ENCODE measurements at places on chromosomes 6 and 20. TPM values are rescaled to one million over a fixed set of nuclear protein-coding genes. Genes with fewer than 3 reads are reported as not detected.

DNA sequence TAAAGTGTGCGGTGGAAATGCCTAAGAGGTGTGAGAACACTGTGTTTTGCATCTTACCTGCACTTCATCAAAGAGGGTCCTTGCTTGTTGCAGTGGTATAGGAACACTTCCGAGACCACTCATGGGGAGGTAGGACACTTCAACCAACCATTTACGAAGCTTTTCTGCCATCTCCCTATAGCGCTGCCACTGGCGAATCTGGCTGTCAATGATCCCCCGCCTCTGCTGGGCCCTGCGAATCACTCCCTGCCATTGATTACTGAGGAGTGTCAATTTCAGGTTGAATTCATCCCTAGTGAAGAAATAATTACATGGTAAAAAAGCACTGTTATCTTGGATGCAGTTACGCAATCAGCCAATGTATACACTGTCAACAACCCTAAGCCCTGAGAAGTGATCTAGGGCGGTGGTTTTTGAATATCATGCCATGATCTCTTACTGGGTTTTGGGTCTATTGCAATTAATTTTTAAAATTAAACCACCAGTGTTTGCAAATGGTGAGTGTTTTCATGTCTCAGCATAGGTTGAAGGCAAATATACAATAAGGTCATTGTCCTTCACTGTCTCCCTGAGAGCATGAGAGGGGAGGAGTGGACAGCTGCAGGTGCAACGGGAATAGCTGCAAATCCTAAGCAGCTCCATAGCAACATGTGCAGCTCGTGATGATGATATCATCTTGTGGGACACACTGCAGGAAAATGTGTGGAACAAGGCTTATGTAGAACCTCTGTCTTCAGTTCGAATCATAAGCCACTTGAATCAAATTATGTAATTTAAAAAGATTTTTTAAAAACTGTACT, 400.6 kb downstream of the ESR1 start:
- H3K27me3 ChIP-seq: no peaks in the 10 kb centered on the region
- H3K36me3 ChIP-seq: peaks cover 52% of the 10 kb centered on the region
- no peak for DNase-seq
- no peak overlapping the region for H3K4me3 ChIP-seq
- H3K27ac ChIP-seq: no peak overlapping the region
- H3K4me1 ChIP-seq: no peaks in the 10 kb centered on the region

DNA sequence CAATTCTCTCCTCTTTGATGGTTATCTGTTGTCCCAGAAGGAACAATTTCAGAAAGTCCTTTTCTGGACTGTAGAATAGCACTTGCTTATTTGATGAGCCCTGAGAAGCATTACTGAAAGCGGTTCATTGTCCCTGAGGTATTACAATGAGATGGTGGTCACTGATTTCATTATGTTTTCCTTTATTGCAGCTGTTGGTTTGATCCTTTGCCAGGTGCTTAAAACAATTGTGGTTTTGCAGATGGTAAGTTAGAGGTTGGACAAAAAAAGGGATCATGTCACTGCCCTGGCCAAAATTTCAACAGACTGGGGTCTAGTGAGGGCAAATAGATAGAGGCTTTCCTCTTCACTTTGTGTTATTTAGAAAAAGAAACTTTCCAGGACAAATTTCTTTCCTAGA, 61.9 kb downstream of the ESR1 start:
- no peaks in the 10 kb centered on the region for H3K36me3 ChIP-seq
- no peak overlapping the region for H3K27ac ChIP-seq
- no peak for DNase-seq
- H3K27me3 ChIP-seq: no peaks in the 10 kb centered on the region
- H3K4me1 ChIP-seq: no peaks in the 10 kb centered on the region

DNA sequence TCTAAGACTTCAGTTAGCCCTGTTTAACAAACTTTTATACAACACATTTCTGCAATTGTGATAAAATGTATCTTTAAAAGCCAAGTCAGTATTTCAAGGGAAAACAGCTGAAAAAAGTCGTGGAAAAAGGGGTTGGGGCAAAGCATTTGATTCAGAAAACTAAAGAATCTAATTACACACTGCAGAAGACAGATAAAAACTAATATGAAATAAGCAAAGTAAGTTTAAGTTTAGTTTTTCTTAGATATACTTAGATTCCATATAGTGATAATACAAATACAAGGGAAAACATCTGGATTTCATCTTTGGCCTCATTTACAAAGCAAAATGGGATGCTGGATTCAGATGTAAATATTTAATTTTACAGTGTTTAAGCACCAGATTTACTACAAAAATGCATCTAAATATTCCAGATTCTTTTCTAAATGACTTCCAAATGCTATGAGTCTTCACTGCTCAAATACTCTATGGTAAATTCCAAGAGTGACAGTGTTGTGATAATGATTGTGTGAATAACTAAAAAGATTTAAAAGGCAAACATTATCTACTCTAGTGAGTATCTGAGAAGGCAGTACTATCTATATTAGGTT, 1.5 kb upstream of the ADNP start:
- no peaks in the 10 kb centered on the region for H3K27me3 ChIP-seq
- no peak overlapping the region for H3K4me3 ChIP-seq
- H3K36me3 ChIP-seq: peaks cover 16% of the 10 kb centered on the region
- peaks cover 26% of the 10 kb centered on the region for H3K4me1 ChIP-seq
- DNase-seq: no peak
- peak overlapping the region; percentile 95 for H3K27ac ChIP-seq

GRCh38 chr6:131778169-131778568, 29.7 kb upstream of the ENPP1 start:
- H3K4me3 ChIP-seq: no peak overlapping the region
- H3K27ac ChIP-seq: no peak overlapping the region
- H3K27me3 ChIP-seq: no peaks in the 10 kb centered on the region
- H3K36me3 ChIP-seq: no peaks in the 10 kb centered on the region
- DNase-seq: no peak
- no peaks in the 10 kb centered on the region for H3K4me1 ChIP-seq

GRCh38 chr20:17825960-17826843, 126.4 kb downstream of the BANF2 start:
- H3K36me3 ChIP-seq: no peaks in the 10 kb centered on the region
- DNase-seq: no peak
- peaks cover 2% of the 10 kb centered on the region for H3K27me3 ChIP-seq
- no peak overlapping the region for H3K27ac ChIP-seq
- H3K4me1 ChIP-seq: no peaks in the 10 kb centered on the region

The ACSS1 gene
- 39.7 TPM for polyA plus RNA-seq

The MCM9 gene
- polyA plus RNA-seq: 12.1 TPM

The PXDC1 gene
- polyA plus RNA-seq: not detected

Data from naive thymus-derived CD4-positive, alpha-beta T cell (primary cell).